ENCODE measurements at places on chromosomes 6 and 20. TPM values are rescaled to one million over a fixed set of nuclear protein-coding genes. Genes with fewer than 3 reads are reported as not detected.

- no peak for DNase-seq
Measured at GRCh38 chr6:3610921-3611320, 140.6 kb downstream of the PXDC1 start.

DNA sequence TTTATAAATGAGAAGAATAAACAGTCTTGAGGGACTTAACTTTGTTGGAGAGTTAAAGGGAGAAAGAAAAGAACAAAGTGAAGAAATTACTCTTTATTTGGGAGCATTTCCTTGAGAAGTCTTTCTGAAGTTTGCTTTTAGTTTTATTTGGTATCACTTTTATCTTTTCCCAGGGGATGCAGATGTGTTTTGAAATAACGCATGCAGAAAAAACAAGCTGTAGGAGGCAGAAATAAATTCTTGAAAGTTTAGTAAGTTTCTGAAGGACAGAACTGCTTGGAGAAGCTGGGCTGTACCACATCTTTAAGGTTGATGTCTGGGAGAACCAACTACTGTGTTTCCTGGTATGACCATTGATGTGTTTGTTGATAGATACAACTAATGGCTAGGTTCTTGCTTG, 75.0 kb downstream of the PLCB4 start:
- DNase-seq, result no peak

The EYA4 gene
- not detected for total RNA-seq

DNA sequence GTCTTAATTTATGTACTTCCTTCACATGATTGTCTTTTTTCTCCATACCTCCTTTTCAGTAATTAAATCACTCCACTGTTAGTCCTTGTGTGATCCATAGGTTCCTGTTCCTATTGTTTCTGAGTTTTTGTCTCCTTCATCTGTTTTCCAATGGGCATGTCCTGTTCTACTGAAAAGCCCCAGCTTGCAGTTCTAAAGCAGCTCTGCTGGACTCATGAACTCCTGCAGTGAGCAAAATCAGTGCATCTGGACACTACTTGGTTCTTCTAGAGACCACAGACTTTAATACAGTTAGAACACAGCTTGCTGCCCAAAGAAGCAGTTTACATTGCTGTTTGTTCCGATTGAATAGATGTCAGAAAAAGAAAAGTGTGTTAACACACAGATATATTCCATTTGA, 593.3 kb upstream of the HS3ST5 start:
- no peak for DNase-seq

The MDFI gene
- not detected for total RNA-seq

DNA sequence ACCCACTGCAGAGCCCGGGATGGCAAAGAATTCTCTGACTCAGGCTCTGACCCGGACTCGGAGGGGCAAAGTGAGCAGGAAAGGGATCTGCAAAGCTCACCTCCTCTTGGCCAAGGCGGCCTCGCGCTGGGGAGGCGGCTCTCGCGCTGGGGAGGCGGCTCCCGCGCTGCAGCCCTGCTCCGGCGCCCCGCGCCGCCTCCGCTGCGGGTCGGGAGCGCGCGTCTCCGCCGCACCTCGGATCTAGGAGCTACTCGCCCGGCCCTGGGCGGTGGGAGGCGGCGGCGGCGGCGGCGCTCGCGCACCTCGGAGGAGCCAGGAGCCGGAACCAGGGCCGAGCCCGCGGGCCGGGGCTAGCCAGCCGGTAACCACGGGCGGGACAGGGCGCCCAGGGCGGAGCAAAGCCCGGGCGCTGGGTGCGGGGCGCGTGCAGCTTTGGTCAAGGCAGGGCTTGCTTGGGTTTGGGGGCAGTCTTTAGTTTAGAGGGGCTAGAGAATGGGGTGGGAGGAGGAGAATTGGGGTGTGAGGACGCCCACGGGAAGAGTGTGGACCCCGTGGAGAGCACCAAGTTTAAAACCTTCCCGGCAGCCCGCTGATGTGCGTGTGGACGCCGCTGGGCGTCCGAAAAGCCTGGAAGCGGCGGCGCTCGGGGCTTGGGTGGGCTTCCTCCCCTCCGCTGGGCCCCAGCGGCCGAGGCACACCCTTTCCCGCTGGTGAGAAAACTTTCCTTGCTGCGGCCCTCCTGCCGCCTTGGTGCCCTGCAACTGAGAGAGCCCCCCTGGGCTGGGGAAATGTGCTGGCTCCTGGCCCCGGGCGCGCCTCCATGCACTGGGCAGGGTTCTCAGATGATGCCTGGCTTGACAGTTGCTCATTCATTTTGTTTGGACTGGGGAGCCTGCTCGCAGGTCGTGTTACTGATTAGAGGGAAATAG, at the start of gene MRAP2:
Gene MRAP2, plus strand, starts transcription at position 250 of the 929 bp plus-strand sequence. CDS start 21,547 bp downstream, outside the sequence.
- peak; percentile 7 for DNase-seq

DNA sequence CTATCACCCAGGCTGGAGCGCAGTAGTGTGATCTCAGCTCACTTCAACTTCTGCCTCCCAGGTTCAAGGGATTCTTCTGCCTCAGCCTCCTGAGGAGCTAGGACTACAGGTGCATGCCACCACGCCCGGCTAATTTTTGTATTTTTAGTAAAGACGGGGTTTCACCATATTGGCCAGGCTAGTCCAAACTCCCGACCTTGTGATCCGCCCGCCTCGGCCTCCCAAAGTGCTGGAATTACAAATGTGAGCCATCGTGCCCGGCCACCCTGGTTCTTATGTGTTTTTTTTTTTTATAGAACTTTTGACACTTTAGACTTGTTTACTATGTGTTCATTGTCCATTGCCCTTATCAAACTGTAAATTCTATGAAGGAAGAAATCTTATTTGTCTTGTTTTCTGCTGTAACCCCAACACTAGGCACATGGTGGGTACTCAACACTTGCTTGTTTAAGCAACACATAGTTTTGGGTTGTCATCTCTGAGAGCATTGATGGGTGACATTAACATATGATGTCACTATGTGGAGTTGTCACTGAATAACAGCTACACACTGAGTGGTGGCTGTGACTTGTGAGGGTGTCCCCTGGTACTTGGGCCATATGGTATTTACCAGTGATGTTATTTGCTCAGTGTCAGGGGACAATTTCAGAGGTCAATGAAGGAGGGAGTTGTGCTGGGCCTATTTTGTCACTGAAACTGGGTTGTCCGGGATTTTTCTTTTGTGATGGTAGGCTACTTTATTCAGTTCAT, 1.5 kb upstream of the PXMP4 start:
- no peak for DNase-seq

The DCDC2 gene
- not detected for total RNA-seq

The KHDC1L gene
- not detected for total RNA-seq

GRCh38 chr20:5342021-5342420, 25.3 kb upstream of the PROKR2 start:
- no peak for DNase-seq

- no peak for DNase-seq
Measured at GRCh38 chr20:11170565-11170964, 496.8 kb upstream of the JAG1 start.

- DNase-seq, result no peak
Measured at GRCh38 chr6:53159558-53159957, 10.9 kb upstream of the GCM1 start.

The MPIG6B gene
- total RNA-seq, result 0.81 TPM

The HDGFL1 gene
- total RNA-seq, result not detected

GRCh38 chr6:99246602-99247001, 102.9 kb downstream of the FAXC start:
- no peak for DNase-seq

The SNAI1 gene
- 0.90 TPM for total RNA-seq

GRCh38 chr20:12287575-12287974, 369.9 kb downstream of the BTBD3 start:
- no peak for DNase-seq

GRCh38 chr6:21468461-21468860, 125.1 kb upstream of the SOX4 start:
- no peak for DNase-seq

GRCh38 chr20:15618912-15619311, 954.3 kb downstream of the KIF16B start:
- DNase-seq, result no peak

DNA sequence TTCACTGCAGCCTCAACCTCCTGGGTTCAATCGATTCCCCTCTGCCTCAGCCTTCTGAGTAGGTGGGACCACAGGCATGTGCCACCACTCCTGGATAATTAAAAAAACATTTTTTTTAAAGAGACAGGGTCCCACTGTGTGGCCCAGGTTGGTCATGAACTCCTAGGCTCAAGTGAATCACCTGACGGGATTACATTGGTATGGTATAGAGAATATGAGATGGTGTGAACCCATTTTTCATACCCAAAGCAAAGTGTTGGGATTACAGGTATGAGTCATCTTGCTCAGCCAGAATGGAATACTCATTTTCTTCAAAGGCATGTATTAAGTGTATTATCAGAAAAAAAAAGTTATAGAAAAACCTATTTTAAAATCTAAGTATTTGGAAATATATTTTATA, 114.2 kb downstream of the AHI1 start:
- no peak for DNase-seq

DNA sequence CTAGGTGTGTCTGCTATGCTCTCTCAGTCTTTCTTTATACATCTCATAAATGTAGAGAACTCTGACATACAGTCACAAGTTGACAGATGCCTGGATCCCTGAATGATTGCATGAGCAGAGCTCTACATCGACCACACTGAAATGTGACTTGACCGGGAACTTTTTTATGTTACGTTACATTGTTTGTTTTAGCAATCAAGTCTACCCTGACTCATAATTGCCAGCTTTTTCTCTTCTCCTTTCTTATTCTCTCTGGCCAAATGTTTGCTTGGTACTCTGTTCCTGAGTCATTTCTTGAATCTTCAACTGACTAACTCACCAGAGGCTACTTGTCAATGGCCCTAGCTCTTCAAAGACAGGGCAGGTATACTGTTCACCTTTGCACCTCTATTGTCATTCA, 213.6 kb upstream of the DTNBP1 start:
- DNase-seq, result no peak

Measured in activated CD8-positive, alpha-beta T cell treated with anti-CD3 and anti-CD28 coated beads for 36 hours (primary cell).